ENCODE measurements at places on chromosomes 12 and 14.

DNA sequence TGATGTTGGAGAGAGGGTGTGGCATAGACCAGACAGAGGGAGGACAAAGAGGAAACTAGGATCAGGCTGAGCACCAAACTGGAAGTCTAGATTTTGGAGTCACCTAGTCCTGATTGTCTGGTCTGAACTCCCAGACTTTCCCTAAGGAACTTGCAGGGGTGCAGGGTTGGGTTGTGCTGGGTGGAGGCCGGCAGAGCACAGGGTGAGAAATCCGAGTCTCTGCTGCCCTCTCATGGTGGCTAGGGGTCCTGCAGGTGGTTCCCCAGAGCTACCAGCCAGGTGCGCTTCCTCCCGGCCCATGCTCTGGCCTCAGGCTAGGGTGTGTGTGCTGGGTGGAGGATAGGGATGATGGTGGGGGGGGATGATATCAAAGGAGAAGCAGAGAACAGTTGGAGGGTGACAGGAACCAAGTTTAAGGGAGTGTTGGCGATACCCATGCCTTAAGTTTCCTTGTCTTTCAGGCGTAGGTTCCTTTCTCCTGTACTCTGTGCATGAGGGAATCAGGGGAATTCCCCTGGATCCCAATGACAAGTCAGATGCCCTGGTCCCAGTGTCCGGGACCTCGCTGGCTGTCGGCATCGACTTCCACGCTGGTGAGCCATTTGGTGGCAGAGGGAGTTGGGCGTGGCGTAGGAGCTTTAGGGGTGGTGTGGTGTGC is 33.5 kb upstream of the NXPH4 start:
- DNase-seq: peak; percentile 61

- no peak for DNase-seq
These were observed 25.2 kb upstream of the PPP1R13B start for GRCh38 chr14:103872481-103873113.

DNA sequence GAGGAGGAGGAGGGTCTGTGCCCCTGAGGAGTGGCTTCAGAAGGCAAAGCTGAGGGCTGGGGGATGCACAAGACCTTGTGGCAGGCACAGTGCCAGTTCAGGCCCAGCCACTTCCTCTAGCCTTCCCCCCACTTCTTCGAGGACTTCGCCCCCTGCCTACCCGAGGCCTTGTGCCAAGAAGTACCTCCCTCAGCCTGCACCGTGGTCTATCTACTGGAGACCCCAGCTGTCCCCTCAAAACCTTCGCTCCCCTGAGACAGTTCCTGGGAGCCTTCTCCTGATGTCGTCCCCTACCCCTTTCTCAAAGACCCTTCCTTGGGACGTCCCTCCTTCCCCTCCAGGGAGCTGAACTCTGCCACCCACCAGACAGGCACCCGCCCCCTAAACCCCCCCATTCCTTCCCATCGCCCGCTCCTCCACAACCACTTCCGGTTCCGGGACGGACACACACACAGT is 604 bp downstream of the ZNF384 start:
- no peak for DNase-seq

- no peak for DNase-seq
These were observed 2.5 kb downstream of the SCN8A start for GRCh38 chr12:51593539-51593938.

DNA sequence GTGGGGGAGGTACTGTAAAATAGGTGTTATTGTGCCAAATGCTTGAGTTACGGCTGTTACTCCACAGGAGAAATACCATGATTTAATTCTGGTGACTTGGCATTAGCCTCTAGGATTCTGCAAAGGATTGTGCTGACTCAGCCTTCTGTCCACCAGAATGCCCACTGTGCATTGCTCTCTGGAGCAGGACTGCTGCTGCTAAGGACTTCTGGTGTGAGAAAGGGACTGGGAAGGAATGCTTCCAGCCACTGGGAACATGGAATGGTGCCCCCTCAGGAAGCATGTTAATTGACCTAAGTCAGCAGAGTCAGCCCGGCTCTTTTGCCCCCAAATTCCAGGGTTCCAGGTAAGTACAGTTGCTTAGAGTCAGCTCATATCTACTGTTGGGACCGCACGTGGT is 32.9 kb downstream of the ZFHX2 start:
- DNase-seq: no peak

GRCh38 chr12:552466-552865 is 92.7 kb downstream of the B4GALNT3 start:
- DNase-seq: no peak

GRCh38 chr14:100788517-100788916 is 37.4 kb upstream of the MEG3 start:
- no peak for DNase-seq

- DNase-seq: no peak
These were observed 123.1 kb upstream of the PARP11 start for GRCh38 chr12:3996322-3996721.

DNA sequence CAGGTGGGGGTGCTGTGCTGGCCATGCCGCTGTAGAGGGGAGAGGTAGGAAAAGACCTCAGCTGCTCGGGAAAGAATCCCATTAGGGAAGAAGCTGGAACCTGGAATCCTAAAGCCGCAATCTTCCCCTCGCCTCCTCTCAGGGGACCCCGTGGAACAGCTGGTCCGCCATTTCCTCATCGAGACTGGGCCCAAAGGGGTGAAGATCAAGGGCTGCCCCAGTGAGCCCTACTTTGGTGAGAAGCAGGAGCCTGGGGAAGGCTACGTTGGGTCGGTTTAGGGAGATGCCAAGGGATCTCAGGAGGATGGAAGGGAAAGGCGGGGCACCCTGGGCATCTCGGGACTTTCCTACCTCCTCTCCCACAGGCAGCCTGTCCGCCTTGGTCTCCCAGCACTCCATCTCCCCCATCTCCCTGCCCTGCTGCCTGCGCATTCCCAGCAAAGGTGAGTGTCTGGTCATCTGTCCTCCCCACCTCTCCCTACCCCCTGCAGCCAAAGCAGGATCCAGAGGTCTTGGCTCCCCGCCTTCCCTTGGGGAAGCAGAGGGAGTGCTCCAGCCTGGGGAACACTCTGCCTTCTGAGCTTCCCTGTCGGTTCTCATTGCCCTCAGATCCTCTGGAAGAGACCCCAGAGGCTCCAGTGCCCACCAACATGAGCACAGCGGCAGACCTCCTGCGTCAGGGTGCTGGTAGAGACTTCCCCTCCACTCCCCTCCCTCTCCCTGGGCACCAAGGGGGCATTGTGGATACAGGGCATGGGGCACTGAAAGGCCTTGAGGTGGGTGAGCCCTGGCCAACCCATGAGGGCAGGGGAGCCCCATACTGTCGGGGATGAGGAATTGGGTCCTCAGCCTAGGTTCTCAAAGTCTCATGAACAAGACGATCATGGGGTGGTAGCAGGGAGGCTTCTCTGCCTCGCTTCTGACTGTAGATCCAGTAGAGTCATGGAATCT is 12.4 kb downstream of the TNS2 start:
- no peak for DNase-seq

GRCh38 chr12:75477137-75477536 is 3.4 kb upstream of the GLIPR1 start:
- DNase-seq: no peak

- DNase-seq: no peak
These were observed 10.7 kb downstream of the SLC25A47 start for GRCh38 chr14:100333827-100334226.

- no peak for DNase-seq
These were observed 263.4 kb upstream of the PLEKHG7 start for GRCh38 chr12:92439420-92439805.

GRCh38 chr12:69658203-69658602 is 40.9 kb downstream of the BEST3 start:
- peak; percentile 30 for DNase-seq

GRCh38 chr12:4720637-4720995 is 416 bp downstream of the GALNT8 start:
- no peak for DNase-seq

DNA sequence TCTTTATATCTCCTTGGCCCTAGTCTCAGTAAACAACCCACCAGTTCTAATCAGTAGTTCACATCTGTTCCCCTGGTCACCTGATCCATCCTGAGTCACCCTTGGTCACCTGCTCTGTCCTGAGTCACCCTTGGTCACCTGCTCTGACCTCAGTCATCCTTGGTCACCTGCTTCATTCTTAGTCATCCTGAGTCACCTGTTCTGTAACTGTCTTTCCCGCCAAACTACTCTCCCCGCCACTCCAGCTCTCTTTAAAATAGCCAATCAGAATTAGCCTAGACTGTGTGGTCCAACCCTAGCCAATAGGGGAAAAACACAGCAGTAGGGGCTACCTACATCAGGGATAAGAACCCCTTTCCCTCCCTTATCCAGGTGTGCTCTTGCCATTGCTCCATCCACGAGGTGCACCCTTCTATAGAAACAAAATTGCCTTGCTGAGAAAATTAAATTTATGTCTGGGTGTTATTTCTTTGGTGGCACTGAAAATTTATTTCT is 245.4 kb upstream of the DIO3 start:
- no peak for DNase-seq

DNA sequence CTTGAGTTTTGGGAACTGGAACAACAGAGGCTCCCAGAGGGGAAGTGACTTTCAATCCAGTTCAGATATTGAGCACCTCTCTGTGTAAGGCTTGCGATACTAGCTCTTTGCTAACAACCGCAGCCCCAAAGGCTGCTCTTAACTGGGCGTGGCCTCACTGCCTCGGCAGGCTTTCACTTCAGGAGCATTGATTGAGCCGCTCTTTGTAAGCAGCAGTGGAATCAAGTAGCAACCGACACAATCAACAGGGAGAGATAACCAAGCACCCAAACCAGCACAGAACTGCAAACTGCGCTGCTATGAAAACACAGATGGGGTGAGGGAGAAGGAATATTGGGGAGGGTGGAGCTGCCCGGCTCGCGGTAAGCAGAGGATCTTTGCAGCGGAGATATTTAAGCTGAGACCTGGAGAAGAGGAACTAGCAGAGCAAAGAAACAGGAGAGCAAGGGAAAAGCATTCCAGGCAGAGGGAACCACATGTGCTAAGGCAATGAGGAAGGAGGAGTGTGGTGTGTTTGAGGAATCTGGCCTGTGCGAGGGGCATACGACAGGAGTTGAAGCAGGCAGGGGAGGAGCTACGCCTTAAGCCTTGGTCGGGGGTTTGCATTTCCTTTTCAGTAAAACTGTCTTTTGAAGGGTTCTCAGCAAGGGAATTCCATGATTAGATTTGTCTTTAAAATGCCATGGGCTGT is 17.3 kb upstream of the YY1 start:
- DNase-seq: no peak

- no peak for DNase-seq
These were observed 13.6 kb upstream of the TBC1D30 start for GRCh38 chr12:64810831-64811230.

DNA sequence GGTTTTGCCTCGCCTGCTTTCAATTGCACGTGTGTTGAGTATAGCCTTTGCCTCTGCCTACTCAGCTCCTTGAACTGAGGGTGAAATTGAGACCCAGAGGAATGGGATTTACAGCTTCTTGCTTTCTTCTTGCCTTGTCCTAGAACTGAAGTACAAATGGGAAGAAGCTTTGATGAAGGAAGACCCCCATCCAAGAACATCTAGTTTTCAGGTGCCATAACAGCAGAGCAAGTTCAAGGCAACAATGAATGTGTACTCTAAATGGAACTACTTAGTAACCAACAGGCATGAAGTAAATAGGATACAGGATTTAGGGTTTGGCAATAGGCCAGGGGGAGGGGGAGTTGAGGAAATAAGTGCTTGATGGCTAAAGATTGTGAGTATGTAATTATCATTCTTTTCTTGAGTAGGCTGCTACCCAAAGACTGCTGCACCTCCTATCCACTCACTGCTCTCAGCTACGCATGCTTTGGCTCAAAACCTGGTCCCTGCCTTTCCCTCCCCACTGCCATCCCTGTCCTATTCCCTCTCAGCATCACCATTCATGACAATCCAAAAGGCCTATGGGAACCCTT is 2.1 kb downstream of the GPX2 start:
- no peak for DNase-seq

DNA sequence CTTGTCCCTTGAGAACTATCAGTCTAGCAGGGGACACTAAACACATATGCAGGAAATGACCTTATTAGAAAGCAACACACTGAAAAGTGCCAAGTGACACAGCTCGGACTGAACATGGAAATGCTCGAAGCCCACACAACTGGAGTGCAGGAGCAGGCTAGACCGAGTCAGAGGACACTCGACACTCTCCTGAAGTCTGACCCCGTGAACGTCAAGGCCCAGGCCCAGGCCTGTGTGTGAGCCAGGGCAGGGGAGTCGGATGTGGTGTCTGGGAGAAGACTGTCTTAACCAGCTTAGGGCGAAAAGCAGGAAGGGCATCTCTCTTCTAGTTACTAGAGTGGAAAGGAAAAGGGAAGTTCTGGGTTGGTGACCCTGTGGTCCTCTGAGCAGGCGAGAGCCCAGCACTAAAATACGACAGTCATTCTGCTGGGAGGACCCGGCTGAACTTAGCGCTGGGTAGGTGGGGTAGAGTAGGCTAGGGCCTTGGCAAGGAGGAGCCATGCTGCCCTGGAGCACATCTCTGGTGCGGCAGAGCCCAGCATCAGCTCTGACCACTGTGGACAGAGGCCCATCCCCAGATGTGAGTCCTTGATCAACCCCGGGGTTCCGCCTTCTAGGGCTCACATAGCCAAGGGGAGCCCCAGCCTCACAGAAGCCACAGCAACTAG is 93.0 kb downstream of the NTF3 start:
- DNase-seq: no peak

DNA sequence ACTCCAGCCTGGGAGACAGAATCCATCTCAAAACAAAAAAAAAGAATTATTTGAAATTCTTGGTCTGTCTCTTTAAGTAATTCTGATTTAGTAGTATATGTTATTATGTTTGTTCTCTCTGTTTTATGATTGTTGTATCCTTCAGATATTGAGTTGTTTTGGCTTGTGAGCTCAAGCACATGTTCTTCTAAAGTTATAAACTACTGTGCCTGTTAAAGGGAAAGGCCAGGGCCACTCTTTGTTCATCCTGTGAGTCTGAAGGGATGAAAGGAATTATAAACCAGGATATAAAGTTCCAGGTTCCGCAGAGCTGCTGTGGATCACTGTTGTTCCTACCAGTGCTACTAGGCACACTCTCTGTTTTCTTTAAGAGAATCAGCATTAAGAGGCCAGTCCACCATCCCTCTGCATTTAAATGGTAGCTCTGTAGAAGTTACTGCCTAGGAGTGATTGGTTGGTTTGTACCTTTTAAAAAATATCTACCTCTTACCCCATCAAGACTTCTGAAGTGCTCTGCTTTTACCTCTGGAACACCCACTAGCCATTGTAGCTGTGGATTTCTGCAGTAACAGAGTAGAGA is 14.1 kb downstream of the TMTC3 start:
- no peak for DNase-seq

DNA sequence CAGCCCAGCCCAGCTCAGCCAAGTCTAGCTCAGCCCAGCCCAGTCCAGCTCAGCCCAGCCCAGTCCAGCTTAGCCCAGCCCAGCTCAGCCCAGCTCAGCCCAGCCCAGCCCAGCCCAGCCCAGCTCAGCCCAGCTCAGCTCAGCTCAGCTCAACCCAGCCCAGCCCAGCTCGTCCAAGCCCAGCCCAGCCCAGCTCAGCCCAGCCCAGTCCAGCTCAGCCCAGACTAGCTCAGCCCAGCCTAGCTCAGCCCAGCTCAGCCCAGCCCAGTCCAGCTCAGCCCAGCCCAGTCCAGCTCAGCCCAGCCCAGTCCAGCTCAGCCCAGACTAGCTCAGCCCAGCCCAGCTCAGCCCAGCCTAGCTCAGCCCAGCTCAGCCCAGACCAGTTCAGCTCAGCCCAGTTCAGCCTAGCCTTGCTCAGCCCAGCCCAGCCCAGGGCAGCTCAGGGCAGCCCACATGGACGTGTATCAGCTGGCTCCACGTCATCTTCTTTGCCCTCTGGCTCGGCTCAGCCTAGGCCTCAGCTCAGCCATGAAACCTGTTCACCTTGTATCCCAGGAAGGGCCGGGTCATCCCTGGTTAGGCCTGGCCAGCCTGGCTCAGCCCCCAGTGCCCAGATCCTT is 185.6 kb downstream of the TMEM121 start:
- no peak for DNase-seq
